ENCODE measurements at places on chromosomes 3 and 15.

GRCh38 chr3:124565013-124565412, 165.2 kb upstream of the UMPS start:
- DNase-seq: peak; percentile 19

GRCh38 chr15:33095641-33096040, 98.9 kb downstream of the FMN1 start:
- DNase-seq: no peak

DNA sequence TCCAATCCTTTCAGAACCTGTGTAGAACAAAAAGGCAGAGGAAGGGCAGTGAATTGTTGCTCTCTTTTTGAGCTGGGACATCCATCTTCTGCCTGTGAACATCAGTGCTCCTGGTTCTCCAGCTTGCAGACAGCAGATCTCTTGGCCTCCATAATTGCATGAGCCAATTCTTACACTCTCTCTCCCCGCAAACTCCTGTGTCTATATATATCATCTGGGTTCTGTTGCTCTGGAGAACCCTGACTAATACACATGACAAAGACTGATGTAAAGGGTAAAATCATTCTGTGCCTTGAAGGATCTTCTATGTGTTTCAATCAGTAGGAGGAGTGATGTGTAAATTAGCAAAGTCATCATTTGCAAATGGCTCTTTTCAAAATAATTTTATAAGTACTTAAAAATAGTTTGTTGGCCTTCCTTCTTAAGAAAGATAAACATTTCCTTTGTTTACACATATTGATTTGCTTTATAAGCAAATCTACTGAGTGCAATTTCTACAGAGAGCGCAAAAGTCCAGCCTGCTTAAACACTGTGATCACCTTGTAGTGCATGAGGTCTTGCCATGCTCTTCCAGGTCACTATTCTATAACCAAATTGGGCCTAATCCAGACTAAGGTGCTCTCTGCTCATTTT, 154.9 kb upstream of the ANKRD28 start:
- no peak for DNase-seq

- DNase-seq: no peak
Observed at GRCh38 chr3:65844370-65844769, 194.3 kb downstream of the MAGI1 start.

DNA sequence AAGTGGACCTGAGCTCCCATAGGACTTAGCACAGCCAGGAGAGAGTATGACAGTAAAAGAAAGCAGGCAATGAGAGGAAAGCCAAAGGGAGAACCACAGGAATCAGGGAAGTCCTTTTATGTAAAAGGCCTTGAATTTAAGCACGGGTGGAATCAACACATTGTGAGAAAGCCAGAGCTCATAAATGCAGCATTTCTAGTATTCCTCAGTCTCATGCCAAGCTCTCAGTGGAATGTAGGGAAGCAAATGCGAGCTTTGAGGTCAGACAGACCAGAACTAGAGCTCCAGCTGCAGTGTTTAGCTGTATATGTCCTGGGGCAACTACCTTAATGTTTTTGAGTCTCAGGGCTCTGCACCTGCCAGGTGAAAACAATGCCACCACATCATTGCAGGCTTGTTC, 132.1 kb upstream of the TRIM42 start:
- no peak for DNase-seq

- DNase-seq: no peak
Observed at GRCh38 chr3:67011414-67012131, 13.5 kb downstream of the KBTBD8 start.

GRCh38 chr3:171184372-171184771, 157.9 kb upstream of the SLC2A2 start:
- no peak for DNase-seq

- DNase-seq: no peak
Observed at GRCh38 chr15:61661791-61662190, 398.5 kb downstream of the VPS13C start.

- no peak for DNase-seq
Observed at GRCh38 chr3:40718209-40718608, 193.4 kb downstream of the ZNF621 start.

GRCh38 chr3:192253138-192253887, 474.0 kb downstream of the FGF12 start:
- no peak for DNase-seq

- no peak for DNase-seq
Observed at GRCh38 chr15:78149805-78150751, 916 bp downstream of the IDH3A start.

DNA sequence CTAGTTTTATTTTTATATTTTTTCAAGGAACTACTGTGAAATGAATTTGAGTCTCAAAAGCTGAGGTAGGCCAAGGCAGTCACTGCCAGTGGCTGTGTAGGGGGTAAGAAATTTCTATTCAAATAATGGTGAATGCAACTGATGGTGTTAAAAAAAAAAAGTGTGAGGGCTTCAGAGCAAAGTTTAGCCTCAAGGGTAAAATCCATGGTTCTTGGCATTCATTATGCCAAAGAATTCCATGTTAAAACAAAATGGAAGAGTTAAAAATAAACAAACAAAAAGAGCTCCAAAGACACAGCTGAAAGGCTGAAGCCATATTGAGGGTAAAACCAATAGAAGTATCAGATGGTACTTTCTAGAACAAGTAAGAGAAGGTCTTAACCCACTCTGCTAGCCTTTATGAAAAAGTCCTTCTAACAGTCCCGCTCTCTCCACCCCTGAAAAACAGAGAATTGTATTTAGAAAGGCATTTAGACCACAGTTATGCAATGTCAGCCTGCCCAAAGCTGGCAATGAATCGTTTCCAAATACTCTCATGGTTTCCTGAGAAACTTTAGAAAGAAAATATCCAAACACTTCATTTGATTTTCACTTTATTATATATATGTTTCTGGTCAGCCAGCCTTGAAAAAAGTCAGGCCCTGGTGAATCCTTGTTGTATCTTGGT, 158.4 kb upstream of the GMNC start:
- DNase-seq: no peak

GRCh38 chr3:152531717-152532116, 263.0 kb downstream of the MBNL1 start:
- no peak for DNase-seq

- DNase-seq: no peak
Observed at GRCh38 chr3:74351213-74351612, 263.2 kb downstream of the CNTN3 start.

GRCh38 chr3:155963570-155963969, 93.1 kb downstream of the GMPS start:
- no peak for DNase-seq

- DNase-seq: no peak
Observed at GRCh38 chr3:98962189-98962930, 60.9 kb upstream of the DCBLD2 start.

- no peak for DNase-seq
Observed at GRCh38 chr3:44666346-44666745, 17.8 kb downstream of the ZNF35 start.

- peak; percentile 63 for DNase-seq
Observed at GRCh38 chr3:9778143-9779074, 8.7 kb upstream of the CAMK1 start.

DNA sequence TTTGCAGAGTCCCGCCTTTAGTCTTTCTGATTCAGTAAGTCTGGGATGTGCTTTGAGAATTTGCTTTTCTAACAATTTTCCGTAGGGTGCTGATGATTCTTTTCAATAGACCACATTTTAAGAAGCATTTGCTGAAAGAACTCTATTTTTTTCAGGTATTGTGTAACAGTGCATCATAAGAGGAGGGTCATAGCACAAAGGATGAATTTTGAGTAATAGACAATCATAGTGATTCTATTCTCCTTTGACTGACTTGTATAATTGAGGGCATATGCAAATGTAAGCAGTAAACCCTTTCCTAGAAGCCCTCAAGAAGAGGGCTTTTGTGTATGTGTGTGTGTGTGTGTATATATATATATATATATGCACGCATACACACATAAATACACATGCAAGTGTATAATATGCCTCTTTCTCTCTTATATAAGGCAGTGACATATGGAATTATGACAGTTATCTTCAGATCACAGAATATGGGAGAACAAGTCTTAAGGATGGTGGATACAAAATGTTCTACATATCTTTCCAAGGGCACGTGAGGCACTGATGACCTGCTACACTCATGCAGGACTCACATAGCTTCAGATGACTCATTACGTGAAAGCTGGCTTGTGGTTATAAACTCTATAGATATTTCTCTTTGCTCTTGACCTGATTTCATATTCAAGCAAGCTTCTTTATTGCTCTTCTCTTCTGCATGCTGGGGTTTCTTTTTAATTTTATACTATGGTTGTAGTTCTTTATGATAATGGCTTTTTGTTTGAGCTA, 6.5 kb upstream of the PLSCR1 start:
- no peak for DNase-seq

GRCh38 chr15:63010386-63010785, 32.2 kb upstream of the TPM1 start:
- DNase-seq: no peak

- DNase-seq: no peak
Observed at GRCh38 chr3:122940628-122941086, 86.9 kb downstream of the SEMA5B start.

DNA sequence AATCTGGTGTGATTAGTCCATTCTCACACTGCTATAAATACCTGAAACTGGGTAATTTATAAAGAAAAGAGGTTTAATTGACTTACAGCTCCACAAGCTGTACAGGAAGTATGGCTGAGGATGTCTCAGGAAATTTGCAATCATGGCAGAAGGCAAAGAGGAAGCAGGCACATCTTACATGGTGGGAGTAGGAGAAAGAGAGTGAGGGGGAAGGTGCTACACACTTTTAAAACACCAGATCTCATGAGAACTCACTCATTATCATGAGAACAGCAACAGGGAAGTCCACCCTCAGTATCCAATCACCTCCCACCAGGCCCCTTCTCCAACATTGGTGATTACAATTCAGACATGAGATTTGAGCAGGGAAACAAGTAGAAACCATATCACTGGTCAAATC, 24.0 kb upstream of the ACP3 start:
- no peak for DNase-seq

GRCh38 chr15:86139828-86140227, 60.2 kb downstream of the AGBL1 start:
- no peak for DNase-seq

GRCh38 chr3:65884071-65884470, 154.6 kb downstream of the MAGI1 start:
- DNase-seq: no peak

GRCh38 chr3:157794771-157795170, 291.6 kb upstream of the VEPH1 start:
- no peak for DNase-seq

DNA sequence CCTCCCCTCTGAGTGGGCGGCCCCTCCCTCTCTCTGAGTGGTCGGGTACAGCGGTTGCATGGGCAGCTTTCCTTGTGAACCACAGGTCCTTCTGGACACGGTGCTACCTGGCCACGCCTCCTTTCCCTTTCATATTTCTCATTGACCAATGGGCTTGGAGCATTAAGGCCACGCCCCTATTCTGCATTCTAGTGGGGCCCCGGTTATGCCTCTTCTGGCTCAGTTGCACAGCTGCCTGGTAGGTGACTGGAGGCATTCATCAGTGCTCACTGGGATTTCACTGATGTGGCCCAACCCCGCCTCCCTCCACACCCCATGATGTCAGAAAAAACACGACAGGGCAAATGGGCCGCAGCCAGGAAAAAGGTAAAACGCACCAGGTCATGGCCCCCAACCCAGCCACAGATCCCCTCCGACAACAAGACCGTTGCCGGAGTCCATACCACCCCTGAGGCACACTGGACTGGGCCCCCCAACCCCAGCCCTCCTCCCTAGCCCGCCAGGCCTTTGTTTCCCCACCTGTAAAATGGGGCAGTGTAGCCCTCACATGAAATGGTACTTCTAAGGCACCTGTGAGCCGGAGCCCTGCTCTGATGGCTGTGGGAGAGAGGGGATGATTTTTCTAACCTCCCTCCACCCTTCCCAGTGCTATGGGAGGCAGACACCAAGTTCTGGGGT, 26.3 kb downstream of the NGRN start:
- no peak for DNase-seq
